ENCODE measurements at places on chromosomes 4 and X. TPM values are rescaled to one million over a fixed set of nuclear protein-coding genes. Genes with fewer than 3 reads are reported as not detected.

The SOX3 gene
- not detected for total RNA-seq

The SPANXA1 gene
- not detected for total RNA-seq

The RENBP gene
- total RNA-seq = 4.2 TPM

The LIAS gene
- 10.1 TPM for total RNA-seq

The FAM184B gene
- total RNA-seq = not detected

The ATP8A1 gene
- 10.8 TPM for total RNA-seq

The FAM90A26 gene
- total RNA-seq = not detected

- no peaks in the 10 kb centered on the region for H3K4me1 ChIP-seq
- no peak overlapping the region for H3K4me3 ChIP-seq
- no peaks in the 10 kb centered on the region for H3K36me3 ChIP-seq
- no peak overlapping the region for H3K27ac ChIP-seq
- no peak for DNase-seq
- H3K27me3 ChIP-seq = no peaks in the 10 kb centered on the region
These were observed 72.1 kb downstream of the GPR82 start for GRCh38 chrX:41796046-41796445.

- H3K36me3 ChIP-seq = no peaks in the 10 kb centered on the region
- DNase-seq = no peak
- H3K4me3 ChIP-seq = no peak overlapping the region
- H3K4me1 ChIP-seq = peaks cover 5% of the 10 kb centered on the region
- H3K27ac ChIP-seq = no peak overlapping the region
These were observed 24.2 kb downstream of the TBC1D14 start for GRCh38 chr4:6933691-6934430.

- no peak overlapping the region for H3K27ac ChIP-seq
- no peaks in the 10 kb centered on the region for H3K36me3 ChIP-seq
- no peaks in the 10 kb centered on the region for H3K27me3 ChIP-seq
- no peak overlapping the region for H3K4me3 ChIP-seq
- H3K4me1 ChIP-seq = peaks cover 19% of the 10 kb centered on the region
These were observed 4.6 kb downstream of the RAB33A start for GRCh38 chrX:130176354-130176776.

DNA sequence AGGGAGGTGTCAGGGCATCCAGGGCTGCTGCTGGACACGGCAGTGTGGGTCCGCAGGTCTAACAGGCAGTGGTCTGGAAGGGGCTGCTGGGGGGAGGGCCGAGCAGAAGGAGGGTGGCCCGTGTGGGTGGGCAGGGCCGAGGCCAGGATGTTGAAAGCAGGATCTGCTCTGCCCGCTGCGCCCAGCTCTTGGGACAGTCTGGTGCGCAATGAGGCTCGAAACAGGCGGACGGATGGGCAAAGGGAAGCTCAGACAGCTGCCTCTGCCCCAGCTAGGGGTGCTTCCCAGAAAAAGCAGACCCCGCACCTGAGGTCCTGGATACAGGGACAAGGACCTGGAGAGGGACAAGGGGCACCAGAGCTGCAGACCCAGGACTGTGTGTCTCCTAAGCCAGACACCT, 121.3 kb downstream of the FAM53A start:
- no peaks in the 10 kb centered on the region for H3K36me3 ChIP-seq
- no peak overlapping the region for H3K27ac ChIP-seq
- DNase-seq = no peak
- H3K4me1 ChIP-seq = no peaks in the 10 kb centered on the region

DNA sequence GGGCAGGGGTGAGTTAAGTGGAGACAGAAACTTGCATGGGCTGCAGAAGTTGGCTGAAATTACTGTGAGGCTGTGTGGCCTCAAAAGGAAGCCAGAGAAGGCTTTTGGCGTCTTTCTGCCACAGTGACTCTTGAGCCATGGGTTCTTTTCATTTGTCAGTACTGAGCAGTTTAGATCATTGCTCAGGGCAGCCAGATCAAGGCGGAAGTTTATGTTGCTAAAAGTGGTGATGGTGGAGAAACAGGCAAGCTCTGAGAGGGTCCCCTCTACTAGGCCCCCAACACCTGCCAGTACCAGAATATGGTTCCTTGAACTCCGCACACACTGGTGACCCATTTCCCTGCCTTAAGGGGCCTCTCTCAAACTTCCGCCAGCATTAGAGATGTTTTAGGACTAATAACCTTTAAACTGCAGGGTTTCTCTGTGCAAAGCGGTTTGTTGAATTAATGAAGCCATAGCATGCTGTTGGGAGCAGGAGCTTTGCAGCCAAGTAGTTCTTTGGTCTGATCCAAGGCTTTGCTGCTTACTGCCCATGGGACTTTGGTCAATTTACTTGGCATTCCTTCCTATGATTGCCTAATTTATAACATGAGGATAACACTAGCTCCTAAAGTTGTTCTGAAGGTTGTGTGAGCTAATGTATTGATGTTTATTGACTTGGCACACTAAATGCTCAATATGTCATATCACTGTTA, 34.5 kb downstream of the RNF175 start:
- H3K4me1 ChIP-seq = no peaks in the 10 kb centered on the region
- no peaks in the 10 kb centered on the region for H3K36me3 ChIP-seq

- DNase-seq = no peak
- H3K36me3 ChIP-seq = no peaks in the 10 kb centered on the region
- no peak overlapping the region for H3K4me3 ChIP-seq
- no peak overlapping the region for H3K27ac ChIP-seq
These were observed 48.0 kb upstream of the KLHL8 start for GRCh38 chr4:87268411-87268810.

- no peaks in the 10 kb centered on the region for H3K36me3 ChIP-seq
- no peak overlapping the region for H3K27ac ChIP-seq
- no peak overlapping the region for H3K4me3 ChIP-seq
- H3K27me3 ChIP-seq = no peaks in the 10 kb centered on the region
These were observed 194.6 kb downstream of the FRMPD4 start for GRCh38 chrX:12332786-12333347.

- no peak overlapping the region for H3K4me3 ChIP-seq
- H3K36me3 ChIP-seq = no peaks in the 10 kb centered on the region
- peaks cover 23% of the 10 kb centered on the region for H3K4me1 ChIP-seq
These were observed 38.3 kb downstream of the ACOX3 start for GRCh38 chr4:8402181-8402597.

- no peaks in the 10 kb centered on the region for H3K27me3 ChIP-seq
- peaks cover 59% of the 10 kb centered on the region for H3K4me1 ChIP-seq
- H3K4me3 ChIP-seq = no peak overlapping the region
- H3K36me3 ChIP-seq = no peaks in the 10 kb centered on the region
These were observed 18.5 kb downstream of the SORCS2 start for GRCh38 chr4:7210824-7211223.

- no peak for DNase-seq
- H3K4me3 ChIP-seq = no peak overlapping the region
- H3K36me3 ChIP-seq = no peaks in the 10 kb centered on the region
These were observed 72.9 kb upstream of the ENOX2 start for GRCh38 chrX:130975947-130976346.

DNA sequence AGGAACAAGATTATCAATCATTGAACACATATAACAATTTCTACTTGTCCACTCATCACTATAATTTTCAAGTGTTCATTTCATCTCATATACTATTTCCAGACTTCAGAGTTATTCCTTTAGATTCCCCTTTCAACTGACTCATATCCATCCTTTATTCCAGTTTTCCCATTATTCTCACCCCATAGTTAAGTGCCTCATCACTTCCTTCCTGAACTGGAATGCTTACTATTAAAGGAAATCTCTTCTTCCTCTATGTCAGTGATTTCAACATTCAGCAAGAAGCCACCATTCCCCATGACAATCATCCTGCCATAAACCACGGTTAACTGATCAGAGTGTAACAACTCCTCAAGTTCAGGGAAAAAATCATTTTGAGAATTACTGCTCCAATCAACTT, 198.9 kb downstream of the FBXO8 start:
- no peak for DNase-seq
- no peaks in the 10 kb centered on the region for H3K4me1 ChIP-seq
- no peaks in the 10 kb centered on the region for H3K27me3 ChIP-seq
- H3K36me3 ChIP-seq = no peaks in the 10 kb centered on the region

DNA sequence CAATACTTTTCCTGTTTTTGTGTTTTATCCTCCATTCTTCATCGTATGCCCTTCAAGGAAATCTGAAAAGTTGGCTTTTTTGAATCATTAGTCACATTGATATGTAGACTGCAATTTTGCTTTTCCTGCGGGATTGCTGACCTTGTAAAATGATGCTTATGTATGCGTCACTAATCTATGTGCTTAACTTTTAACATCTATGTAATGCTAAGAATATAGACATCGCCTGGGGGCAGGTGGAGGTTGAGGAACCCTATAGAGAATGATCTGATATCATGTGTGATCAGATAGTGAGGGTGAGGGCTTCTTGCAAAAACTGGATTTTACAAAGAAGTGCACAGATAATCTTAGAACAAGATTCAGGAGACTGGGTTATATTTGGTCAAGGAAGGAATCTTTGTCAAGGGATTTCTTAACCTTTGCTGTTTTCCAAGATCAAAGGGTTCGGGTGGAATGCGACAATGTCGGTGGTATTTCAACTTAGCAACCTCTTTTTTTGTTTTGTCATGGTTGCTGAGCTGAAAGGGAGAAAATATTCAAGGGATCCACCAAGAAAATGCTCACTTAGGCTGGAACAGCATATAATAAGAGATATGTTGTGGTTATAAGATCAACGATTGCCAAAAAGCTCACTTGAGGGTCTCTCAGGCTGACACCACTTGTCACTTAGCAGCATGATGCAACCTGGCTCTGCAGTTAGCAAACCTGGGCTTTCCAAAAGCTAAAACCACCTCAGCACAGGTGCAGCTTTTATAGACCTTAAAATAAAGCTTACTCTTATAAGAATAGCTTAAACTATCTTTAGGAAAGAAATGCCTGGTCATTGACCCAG, 70.6 kb upstream of the PUDP start:
- no peaks in the 10 kb centered on the region for H3K27me3 ChIP-seq
- DNase-seq = no peak
- H3K36me3 ChIP-seq = no peaks in the 10 kb centered on the region
- no peaks in the 10 kb centered on the region for H3K4me1 ChIP-seq
- H3K4me3 ChIP-seq = no peak overlapping the region
